ENCODE measurements at places on chromosomes 3 and 15. TPM values are rescaled to one million over a fixed set of nuclear protein-coding genes. Genes with fewer than 3 reads are reported as not detected.

DNA sequence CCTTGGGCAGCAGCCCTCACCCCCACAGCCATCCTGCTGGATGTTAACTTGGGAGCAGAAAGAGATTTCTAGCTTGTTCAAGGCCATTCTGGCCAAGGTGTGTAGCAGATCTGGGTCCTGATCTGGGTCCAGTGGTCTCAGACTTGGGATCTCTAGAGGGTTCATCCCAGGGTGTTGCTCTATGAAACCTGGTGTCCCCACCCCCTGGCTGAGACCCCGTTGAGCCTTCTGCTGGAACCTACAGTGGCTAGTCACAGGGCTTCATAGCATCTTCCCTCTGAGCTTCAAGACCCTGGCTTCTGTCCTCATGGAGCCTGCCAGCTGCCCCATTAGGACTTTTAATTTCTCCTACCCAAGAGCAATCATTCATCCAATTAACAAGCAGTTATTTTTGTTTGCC lies 64.3 kb downstream of the EPHB1 start:
- DNase-seq, result no peak

GRCh38 chr15:66704019-66704802 lies 2.2 kb downstream of the SMAD6 start:
- DNase-seq, result peak; percentile 17

GRCh38 chr15:84666373-84666772 lies 8.4 kb upstream of the NMB start:
- no peak for DNase-seq

GRCh38 chr3:20589275-20589674 lies 403.3 kb upstream of the SGO1 start:
- DNase-seq, result no peak

DNA sequence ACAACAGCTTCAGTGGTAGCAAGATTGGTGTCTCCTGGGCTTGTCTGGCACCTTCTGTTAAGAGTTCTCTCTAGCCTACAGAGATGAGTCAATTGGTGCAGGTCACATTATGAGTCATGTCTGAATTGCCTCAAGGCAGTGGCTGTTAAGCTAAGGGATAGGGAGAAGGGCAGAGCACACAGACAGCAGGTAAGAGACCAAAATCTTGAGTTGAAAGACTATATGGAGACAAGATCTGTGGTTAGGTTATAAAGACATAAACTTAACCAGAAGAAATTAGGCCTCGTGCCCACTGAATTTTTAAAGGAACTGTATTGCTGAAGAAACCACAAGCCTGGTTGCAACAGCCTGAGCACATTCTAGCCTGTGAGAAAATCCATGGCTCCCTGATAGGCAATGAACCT lies 19.2 kb upstream of the KPNA1 start:
- peak; percentile 76 for DNase-seq

GRCh38 chr3:189622629-189623028 lies 8.6 kb upstream of the TP63 start:
- DNase-seq, result no peak

DNA sequence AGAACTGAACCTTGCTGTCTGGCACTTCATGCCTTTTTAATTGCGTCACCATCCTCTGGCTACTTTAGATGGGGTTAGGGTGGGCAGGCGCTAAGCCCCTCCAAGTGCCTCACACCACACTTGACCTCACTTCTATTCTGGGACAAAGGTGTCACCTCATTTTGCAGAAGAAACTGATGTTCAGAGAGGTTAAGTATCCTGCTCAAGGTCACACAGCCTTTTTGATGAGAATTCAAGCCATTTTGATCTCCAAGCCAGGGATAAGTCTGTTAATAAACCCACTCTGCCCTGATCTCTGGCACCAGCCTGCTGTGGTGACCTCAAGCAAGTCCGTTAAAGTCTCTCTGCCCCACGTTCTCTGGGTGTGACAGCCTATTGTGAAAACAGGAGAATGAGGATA lies 58.8 kb upstream of the PRR23C start:
- no peak for DNase-seq

DNA sequence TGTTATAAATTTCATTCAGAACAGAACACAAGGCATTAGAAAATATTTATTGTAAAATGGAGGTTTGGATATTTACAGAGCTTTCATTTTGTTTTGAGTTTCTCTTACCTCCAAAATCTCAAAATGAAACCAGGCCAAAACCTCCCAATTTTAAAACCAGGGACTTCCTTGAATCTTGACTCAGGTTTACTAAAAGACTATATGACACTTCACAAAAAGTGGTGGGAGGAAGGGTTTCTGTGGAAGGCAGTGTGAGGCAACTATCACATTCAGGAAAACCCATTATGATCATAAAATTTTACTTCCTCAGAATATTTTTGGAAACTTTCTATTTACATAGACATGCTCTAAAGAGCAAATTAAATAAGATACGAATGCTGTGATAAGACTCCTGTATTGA lies 205.8 kb upstream of the EOMES start:
- no peak for DNase-seq

DNA sequence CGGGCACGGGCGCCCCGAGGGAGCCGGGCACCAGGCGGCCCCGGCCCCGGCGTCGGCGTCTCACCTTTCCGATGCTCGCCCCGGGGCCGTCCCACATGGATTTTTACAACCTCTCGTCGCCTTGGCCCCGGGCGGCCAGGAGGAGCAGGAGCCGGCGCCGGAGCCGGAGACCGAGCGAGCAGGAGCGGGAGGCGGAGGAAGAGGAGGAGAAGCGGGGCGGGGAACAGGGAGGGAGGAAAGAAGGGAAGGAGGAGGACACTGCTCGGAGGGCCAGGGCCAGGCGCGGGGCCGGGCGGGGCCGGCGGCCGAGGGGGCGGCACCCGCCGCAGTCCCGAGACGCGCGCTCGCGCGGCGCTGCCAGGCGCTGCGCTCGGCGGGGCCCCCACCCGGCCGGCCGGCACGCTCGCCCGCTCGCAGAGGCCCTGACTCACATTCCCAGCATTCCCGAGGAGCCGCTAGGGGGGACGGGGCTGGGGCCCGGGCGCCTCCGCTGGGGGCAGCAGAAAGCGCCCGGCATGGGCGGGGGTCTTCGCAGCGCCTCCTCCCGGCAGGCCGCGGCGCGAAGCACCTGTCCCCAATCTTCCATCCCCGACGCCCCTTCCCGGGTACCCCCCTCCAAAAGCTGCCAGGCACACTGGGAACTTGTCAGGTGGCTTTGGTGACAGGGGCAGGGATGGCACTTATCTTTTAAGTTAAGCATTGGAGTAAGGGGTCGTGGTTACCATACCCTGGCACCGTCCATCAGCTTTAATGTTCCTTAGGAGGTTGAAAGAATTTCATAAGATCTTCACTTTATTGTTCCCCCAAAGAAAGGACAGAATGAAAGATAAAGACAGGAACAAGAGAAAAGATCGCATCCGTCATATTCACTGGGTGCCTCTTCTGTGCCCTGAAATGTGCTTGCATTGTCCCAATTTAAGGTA lies at the start of gene ERC2:
Gene ERC2 (minus strand): TSS at position 284 of the 923 bp plus-strand sequence.
- peak; percentile 1 for DNase-seq

DNA sequence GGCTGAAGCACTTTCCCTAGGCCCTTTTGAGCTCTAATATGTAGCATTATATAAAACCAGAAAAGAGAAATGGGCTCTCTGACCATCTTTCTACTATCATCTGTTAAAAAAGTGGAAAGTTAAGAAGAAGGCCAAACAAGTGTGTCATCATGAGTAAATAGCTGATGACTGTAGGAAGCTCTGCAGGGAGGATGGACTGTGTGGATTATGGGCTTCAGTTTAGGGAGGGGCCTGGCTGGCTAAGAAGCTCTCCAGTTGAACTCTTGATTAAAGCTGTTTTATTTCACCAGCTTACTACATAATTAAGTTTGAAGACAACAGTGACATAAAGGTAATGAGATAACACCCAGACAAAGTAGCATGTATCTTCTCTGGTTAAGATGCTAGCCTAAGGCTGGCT lies 30.6 kb downstream of the INTS14 start:
- DNase-seq, result no peak

GRCh38 chr3:41103200-41103599 lies 96.1 kb upstream of the CTNNB1 start:
- no peak for DNase-seq

DNA sequence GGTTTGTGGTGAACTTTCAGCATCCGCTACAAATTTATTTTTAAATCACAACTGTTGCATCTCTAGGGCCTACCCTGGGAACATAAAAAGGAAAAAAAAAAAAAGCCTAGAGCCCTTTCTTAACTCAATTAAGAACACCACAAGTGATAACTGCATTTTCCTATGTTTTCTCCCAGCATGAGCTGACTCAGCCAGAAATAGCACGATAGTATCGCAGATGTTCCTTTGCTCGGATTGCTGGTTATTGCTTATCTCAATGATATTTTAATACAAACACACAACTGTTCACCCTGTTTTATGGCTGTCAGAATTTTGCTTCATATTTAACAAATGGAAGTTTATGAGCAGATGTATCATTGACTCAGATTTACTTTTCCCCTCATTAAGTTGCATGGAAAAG lies 251.8 kb upstream of the SUCLG2 start:
- DNase-seq, result no peak

- no peak for DNase-seq
Observed at GRCh38 chr3:133367956-133368355, 31.9 kb upstream of the BFSP2 start.

DNA sequence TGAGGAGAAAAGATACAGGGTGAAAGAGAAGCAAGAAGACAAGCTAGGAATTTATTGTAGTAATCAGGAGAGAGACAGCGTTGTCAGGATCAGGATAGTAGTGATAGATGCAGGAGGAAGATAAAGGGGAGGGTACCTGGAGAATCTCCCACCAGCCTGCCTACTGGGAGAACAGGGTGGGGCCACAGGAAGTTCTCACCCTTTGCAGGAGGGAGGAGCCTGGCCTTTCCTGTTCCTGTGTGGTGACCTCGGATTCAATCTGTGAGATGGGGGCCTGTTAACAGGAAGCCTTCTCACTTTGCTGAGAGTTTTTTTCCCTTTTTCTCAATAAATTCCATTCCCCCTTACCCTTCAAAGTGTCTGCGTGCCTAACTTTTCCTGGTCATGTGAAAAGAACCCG lies 37.6 kb downstream of the GMPS start:
- DNase-seq, result no peak

- DNase-seq, result no peak
Observed at GRCh38 chr3:162765524-162765923, 1268.9 kb downstream of the OTOL1 start.

- DNase-seq, result no peak
Observed at GRCh38 chr3:171878461-171879225, 35.5 kb downstream of the TMEM212 start.

DNA sequence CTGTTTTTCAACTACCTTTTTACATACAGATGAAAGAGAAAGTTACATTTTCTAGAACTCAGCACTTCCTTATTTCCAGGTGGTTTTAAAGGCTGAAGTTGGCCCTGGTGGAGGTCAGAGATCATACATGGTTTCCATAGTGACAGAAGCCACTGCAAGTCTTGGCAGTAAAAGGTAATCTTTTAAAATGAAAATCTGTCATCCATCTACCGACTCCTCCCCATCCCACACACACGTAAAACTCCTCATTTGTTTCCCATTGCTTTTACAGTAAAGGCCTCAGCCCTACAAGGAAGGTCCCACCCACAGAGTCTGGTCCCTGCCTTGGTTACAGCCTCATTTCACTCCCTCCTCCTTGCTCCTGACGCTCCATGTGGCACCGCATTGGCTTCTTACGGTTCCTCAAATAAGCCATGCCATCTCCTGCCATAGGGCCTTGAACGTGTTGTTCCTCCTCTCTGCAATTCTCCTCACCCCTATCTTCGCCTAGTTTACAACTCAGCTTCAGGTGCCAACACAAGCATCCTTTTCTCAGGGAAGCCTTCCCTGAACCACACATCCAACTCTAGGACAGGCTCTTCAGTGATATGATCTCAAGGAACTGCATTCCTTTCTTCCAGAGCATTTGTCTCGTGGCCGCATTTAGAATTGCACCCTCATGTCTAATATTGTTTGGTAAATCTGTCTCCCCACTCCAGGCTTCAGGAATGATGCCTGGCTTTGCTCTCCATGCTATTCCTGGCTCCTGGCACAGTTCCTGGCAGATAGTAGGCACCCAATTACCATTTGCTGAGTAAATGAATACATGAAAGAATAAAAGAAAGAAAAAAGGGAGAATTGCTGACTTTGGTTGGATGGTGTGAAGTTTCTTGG lies 2.6 kb downstream of the CYP19A1 start:
- DNase-seq, result no peak

The SERINC4 gene
- total RNA-seq, result 0.23 TPM

DNA sequence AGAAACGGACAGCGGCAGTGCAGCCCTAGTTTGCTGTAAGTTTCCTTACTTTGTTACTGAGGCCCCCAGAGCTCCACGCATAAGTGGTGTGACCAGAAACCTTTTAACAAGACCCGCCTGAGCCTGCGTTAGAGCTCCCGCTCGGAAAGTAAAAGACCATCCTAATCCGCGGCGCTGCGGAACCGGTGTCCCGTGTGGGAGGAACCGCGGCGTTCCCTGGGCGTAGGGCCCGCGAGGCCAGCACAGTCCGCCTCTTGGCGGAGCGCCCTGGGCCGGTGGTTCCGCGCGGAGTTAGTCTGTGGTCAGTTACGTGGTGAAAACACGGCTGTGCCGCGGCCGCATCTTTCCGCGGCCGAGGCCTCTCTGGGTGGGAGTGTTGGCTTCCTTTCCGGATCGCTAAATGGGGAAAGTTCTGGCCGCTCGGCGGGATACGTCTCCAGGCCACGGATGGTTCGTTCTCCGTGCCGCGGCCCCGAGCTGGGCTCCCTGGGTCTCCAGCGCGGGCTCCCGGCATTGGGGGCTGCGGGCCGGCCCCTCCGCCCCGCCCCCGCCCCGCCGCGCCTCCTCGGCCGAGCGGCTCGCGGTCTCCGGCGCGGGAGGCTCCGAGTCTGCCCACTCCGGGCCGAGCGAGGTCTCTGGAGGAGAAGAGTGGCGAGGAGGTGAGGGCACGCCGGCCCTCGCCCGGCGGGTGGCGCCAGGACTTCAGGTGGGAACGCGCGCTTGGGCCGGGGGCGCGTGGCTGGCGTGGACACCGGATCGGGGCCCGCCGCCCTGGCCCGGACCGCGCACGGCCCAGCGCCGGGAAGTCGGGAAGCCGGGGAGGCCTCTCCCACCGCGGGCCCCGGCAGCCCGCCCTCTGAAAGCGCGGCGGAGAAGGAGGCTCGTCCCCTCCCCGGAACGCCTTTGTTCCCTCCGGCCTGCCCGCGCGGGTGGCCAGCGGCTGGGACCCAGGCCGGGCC lies 754 bp downstream of the B3GNT5 start:
- peak; percentile 60 for DNase-seq

DNA sequence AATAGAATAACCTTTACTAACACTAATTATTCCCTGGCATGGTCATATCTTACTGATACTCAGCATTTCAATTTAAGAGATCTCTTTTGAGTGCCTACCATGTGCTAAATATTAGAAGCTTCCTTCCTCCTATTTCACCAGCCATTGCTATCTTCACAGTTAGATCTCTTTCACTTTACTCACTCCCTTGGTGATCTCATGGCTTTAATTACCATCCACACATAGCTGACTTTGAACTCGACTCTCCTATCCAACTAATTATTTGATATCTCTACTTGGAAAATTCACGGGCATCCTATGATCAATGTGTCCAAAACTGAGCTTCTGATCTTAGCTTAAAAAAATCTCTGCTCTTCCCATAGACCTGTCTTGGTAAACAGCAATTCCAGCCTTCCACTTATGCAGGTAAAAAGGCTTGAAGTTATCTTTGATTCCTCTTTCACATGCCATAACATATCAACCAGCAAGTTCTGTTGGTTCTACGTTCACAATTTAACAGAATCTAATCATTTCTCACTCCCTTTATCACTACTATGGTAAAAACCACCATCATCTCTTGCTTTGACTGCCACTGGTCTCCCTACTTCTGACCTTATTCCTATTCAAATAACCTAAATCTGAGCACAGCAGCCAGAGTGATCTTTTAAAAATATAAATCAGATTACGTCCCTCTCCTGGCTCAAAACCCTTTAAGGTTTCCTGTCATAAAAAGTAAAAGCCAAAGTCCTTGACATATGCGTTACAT lies 41.8 kb downstream of the HLTF start:
- DNase-seq, result no peak

GRCh38 chr15:62896969-62897486 lies 145.5 kb upstream of the TPM1 start:
- DNase-seq, result no peak

The TIMMDC1 gene
- 89.9 TPM for total RNA-seq

Data from activated T-cell treated with anti-CD3 and anti-CD28 coated beads, Interleukin-2, amount 50 U/mL, for 72 hours (primary cell).